Camera-type eye (tissue), 1 donor: ENCODE measurements at places on chromosomes 3 and 15. TPM values are rescaled to one million over a fixed set of nuclear protein-coding genes. Genes with fewer than 3 reads are reported as not detected.

The GOLGA6L25 gene
- not detected for total RNA-seq

The FETUB gene
- total RNA-seq: not detected

The GPR62 gene
- 0.27 TPM for total RNA-seq

The C3orf85 gene
- not detected for total RNA-seq

The RBP2 gene
- not detected for total RNA-seq

The SIN3A gene
- 98.5 TPM for total RNA-seq

The PLCB2 gene
- 9.7 TPM for total RNA-seq
